ENCODE measurements at places on chromosomes 3 and 15.

GRCh38 chr3:137163241-137163871, 205.6 kb downstream of the IL20RB start:
- DNase-seq, result no peak

DNA sequence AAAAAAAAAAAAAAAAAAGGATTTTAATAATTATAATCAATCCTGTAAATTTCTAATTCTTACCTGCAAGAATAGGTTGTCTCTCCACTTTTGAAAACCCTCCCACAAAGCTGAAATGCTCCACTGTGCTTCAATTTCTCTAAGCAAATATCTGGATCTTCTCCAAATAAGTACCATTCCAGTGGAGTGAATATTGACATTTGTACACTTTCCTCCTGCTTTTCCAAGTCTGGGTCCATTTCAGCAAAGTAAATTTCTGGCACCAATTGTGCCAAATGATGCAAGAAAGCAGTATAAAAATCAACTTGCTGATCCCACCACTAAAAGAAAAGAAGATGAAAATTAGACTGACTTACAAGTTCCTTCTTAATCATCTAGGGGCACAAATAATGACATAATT, 19.9 kb downstream of the UBR1 start:
- no peak for DNase-seq

DNA sequence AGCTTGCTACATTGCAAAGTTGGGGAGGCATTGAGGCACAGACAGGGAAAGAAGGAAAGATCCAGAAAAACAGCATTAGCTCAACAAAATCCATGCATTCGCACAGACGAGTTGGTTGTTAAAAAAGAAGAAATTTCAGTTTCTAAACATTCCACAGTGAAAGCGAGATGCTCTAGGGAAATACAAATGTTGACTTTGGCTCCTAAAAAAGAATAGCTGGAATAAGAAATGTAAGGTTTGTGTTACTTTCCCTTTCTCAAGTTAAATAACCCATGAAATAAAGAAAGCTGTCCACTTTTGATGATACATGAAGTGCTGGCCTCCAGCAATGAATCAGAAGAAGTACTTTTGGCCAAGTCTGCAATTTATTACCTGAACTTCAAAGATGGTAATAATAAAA, 465.1 kb downstream of the ERC2 start:
- no peak for DNase-seq

DNA sequence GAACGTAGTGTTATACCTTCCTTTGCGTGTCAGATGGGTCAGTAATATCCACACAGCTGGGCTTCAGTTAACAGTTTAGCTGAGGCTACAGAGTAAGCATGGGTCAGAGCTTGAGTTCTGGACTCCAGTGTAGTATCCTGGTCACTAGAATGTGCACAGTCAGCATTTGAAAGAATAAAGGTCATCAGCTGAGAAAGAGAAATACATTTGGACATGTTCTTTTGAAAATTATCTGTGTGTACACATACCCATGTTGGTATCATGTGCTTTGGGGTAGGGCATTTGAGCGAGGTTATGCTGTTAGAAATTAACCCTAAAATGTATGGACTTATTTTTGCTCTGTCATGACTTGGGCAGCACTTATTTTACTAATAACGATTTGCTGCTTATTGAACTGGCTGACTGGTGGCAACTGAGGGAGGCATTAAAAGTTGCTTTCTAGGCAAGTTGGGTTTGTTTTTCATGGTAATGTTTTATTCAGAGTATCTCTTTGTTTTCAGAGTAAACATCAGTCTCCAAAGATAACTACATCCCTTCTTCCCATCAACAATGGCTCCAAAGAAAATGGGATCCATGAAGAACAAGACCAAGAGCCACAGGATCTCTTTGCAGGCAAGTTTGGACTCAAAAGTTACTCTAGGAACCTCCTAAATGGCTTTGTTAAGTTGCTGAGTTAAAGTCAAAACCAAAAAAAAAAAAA, 16.4 kb downstream of the SNX1 start:
- DNase-seq, result no peak

GRCh38 chr3:53585049-53585448, 90.6 kb downstream of the CACNA1D start:
- no peak for DNase-seq

All from T-cell (primary cell).